ENCODE measurements at places on chromosomes 13 and 19.

GRCh38 chr13:102667023-102667422 lies 27.8 kb downstream of the METTL21C start:
- DNase-seq = no peak

- DNase-seq = no peak
Observed at GRCh38 chr13:84821261-84821660, 939.0 kb upstream of the SLITRK1 start.

DNA sequence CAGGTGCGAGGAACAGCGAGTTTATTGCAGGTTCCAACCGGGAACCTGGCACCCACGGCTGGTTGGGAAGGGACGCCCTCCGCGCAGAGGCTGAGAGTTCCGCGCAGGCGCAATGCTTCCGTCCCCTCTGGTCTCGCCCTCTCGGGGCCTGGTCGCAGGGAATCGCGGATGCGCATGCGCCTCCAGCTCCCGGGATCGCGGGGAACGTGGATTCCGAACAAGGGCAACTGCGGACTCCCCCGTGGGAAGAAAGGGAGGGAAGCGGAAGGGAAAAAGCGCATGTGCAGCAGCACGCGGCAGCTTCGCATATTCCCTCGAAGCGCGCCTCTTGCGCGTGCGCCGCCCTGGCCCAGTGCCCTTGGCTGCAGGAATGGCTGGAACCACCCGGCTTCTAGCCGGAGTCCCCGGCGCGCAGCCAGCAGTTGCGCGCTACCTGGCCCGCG lies 1.1 kb downstream of the TSSK6 start:
- no peak for DNase-seq

DNA sequence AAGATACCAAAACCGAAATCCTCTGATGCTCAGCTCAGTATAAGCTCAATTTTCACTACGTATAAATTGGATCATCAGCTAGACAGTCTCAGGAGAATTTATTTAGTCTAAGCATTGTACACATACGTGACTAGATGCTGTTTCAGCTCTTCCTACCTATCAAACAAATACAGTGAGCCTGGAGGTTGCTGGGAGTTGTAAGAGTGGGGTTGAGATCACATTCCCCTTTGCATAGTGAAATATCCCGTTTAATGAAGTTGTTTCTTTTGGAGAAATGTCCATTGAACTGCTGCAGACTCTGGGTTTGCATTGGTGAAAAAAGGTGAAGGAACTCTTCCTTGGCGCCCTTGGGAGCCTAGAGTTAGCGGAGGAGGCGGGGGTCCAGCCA lies 68.9 kb upstream of the GJB6 start:
- DNase-seq = no peak
